ENCODE measurements at places on chromosomes 11 and 22.

- DNase-seq, result no peak
These were observed 117.2 kb upstream of the IGLL5 start for GRCh38 chr22:22770280-22770871.

DNA sequence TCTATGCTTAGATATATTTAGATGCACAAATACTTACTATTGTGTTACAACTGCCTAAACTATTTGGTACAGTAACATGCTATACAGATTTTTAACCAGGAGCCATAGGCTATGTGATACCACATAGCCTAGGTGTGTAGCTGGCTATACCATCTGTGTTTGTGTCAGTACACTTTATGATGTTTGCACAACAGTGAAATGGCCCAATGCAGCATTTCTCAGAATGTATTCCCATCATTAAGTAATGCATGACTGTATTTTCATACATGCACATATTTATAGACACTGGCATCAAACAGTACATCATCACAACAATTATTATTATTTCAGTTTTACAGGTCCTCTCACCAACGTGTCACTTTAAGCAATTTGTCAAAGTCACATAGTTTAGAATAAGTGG lies 979.5 kb upstream of the TENM4 start:
- no peak for DNase-seq

GRCh38 chr11:35426351-35426750 lies 7.0 kb upstream of the SLC1A2 start:
- no peak for DNase-seq

GRCh38 chr11:47950396-47950795 lies 30.0 kb upstream of the PTPRJ start:
- DNase-seq, result peak; percentile 31

- DNase-seq, result no peak
These were observed 35.9 kb downstream of the MORC2 start for GRCh38 chr22:30932661-30933060.
